ENCODE measurements at places on chromosomes 5 and 9.

GRCh38 chr5:113204525-113205161 is 228.0 kb downstream of the DCP2 start:
- DNase-seq = peak; percentile 34

DNA sequence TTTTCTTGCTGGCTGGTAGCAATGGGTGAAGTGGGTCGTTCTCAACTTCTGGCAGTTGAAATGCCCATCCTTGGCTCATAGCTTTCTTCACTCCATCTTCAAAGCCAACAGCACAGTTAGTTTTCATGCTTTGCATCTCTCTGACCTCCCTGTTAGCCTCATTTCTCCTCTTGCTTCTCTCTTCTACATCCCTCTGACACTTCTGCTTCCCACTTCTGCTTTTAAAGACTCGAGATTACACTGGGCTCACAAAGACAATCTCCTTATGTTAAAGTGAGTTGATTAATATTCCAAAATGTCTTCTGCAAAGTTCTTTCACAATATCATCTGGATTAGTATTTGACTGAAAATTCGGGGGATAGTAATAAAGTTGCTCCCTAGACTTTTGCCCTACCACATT is 684.8 kb upstream of the CCNG1 start:
- DNase-seq = no peak

- no peak for DNase-seq
Observed at GRCh38 chr5:103690676-103691075, 128.1 kb upstream of the NUDT12 start.

- DNase-seq = no peak
Observed at GRCh38 chr5:61523997-61524396, 191.9 kb downstream of the ZSWIM6 start.

DNA sequence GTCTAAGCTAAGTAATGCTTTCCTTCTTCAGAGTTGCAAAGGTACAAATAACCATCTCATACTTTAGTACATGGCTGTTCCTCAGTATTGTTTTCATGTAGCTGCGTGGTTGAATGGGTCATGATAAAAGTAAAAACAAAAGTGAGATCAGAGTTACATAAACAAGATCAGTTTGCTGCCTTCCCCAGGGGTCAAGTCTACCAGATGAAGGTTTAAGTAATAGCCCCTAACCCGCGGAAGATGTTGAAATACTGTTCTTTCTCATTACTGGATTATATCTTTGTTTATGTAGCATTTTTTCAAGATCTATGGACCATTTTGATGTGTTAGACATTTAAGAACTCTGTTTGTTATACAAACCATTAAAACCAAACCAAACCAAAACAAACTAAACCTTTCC is 34.1 kb upstream of the ARRDC3 start:
- DNase-seq = no peak

DNA sequence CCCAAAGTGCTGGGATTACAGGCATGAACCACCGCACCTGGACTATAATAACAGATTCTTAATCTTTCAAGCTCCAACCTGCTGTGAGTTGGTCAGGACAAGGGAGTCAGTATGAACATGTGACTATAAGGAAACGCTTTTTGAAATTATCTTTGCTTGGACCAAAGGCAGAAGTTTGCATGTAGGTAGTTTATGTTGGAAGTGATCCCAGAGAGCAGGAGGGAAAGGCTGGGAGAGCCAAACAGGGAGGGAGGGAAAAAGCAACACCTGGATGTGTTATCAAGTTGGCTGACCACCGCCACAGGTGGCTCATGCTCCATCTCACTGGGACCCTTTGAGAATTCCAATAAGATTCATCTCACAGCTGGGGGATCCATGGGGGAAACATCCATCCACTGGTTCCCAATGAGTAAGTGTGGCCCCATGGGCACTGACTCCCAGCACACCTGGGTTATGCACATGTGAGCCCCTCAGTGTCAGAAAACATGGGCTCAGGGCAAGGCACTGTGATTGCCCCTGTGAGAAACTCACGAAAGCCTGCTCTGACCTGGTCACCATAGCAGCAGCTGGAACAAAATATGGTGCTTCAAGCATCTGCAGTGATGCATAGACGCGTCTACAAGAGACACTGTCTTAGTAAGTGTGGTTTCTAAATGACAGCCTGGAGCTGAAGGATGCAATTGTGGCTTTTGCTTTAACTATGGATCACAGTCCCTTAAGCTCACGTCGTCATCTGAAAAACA is 62.1 kb downstream of the ARSB start:
- DNase-seq = no peak

DNA sequence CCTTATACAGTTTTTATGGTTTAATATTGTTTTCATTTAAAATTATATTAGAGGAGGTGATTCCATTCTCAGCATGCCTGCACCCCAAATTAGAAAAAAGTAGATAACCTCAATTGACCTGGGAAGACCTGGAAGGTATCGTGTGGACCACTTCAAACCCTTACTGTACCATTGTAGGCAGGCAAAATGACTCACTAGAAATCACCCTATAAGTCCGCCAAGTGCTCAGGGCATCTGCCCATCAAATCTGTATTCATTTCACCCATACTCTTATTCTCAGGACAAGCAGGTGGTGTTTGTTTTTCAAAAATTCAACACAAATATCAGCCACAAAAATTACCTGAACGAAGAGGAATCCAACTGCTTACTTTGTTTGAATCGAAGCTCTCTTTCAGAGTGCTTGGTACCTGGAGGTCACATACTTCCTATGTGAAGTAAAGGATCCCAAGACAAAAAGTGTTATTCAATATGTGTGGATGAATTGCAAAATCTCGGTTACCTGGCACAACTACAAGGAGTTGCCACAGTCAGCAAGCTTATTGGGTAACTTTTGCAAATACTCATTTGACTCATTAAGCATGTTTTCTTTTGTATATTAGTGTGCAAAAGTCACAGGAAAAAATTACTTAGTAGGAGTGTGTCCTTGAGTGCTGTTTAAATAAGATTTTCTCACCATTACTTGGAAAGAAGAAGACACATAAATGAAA is 216.2 kb downstream of the ENC1 start:
- no peak for DNase-seq

- DNase-seq = no peak
Observed at GRCh38 chr5:33721491-33722200, 170.1 kb downstream of the ADAMTS12 start.

DNA sequence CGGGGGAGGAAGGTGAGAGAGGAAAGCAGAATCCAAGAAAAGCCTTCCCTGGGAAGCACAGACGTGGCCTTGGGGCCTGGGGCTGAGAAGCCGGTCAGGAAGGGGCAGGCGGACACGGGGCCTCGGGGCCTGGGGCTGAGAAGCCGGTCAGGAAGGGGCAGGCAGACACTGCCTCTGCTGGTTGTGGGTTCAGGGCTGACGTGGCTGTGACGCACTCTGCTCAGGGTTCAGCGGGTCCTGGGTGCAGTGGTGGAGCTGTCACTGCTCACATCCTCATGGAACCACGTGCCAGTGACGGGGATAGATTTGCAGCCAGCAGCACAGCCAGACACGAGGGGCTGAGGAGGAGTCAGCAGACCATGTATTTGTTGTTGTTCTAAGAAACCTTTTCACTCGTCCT is 12.8 kb downstream of the PAEP start:
- no peak for DNase-seq

- peak; percentile 13 for DNase-seq
Observed at GRCh38 chr9:123081824-123082223, 48.4 kb downstream of the GPR21 start.

- DNase-seq = no peak
Observed at GRCh38 chr9:89461265-89461664, 36.6 kb downstream of the SEMA4D start.

- DNase-seq = no peak
Observed at GRCh38 chr5:120605325-120606079, 141.4 kb downstream of the PRR16 start.

GRCh38 chr5:107840592-107840991 is 169.9 kb upstream of the EFNA5 start:
- DNase-seq = no peak

- DNase-seq = no peak
Observed at GRCh38 chr5:56011835-56012234, 17.1 kb upstream of the IL6ST start.

DNA sequence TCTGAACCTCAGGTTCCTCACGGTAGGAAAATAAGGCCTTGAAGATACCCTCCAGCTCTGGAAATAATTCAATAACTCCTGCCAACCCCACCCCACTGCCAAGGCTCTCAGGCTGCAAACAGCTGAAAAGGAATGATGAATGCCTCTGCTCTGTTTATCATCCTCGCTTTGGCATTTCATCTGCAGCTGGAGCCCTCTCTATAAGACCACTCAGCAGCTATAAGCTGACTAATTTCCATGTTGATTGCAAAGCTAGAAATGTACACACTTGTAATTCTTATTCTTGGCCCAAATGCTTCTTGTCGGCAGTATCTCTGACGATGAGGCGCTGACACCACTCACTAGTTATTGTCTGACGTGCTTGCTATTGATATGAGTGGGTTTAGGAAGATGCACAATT is 408.4 kb upstream of the NMUR2 start:
- DNase-seq = no peak

DNA sequence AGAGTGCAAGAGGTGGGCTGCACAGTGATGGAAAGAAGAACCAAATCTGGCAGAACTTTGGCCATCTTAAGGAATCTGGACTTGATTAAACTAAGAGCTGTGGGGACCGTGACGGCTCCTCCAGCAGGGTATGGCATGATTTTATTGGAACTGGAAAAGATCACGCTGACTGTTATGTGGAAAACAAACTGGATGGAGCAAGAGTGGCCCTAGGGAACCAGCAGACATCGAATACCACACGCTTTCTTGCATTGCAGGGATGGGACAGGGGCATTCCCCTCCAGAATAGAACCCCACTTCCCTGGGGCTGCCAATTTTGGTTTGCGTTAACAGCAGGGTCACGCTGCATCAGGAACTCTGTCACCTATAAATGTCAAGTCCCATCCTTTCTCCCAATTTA is 38.8 kb downstream of the INSYN2B start:
- DNase-seq = no peak

DNA sequence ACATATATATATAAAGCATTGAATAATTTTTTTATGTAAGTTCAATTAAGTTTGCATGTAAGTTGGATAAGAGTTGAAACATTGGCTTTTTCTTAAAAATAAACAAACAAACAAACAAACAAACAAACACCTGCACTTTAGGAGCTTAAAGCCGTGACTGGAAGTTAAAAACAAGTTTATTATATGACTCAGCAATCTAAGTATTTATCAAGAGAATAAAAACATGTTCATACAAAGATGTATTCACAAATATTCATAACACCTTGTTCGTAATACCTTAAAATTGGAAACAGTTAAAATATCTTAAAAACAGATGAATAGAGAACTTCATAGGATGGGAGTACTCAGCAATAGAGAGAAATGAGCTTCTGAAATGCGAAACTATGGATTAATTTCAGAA is 61.5 kb upstream of the ANXA1 start:
- DNase-seq = no peak

GRCh38 chr9:17723656-17724055 is 144.8 kb downstream of the SH3GL2 start:
- no peak for DNase-seq

GRCh38 chr5:147966326-147966725 is 60.0 kb upstream of the C5orf46 start:
- no peak for DNase-seq

DNA sequence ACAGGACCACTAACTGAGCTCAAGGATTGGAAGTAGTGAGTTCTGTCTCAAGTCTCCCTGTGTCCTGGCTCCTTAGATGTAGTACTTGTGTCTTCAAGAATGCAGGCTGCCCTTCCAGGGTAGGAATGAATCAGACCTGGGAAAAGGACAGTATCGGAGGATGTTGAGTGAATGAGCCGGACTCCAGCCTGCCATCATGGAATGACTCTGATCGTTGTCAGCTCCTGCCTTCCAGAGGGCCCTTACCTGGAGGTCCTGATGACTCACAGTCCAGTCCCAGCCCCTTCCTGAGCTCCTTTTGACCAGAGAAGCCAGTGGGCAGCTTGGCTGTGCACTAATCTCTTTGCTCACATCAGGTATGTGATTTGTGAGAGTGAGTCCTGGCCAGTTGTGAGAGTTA is 161.1 kb downstream of the TRPM6 start:
- DNase-seq = no peak

DNA sequence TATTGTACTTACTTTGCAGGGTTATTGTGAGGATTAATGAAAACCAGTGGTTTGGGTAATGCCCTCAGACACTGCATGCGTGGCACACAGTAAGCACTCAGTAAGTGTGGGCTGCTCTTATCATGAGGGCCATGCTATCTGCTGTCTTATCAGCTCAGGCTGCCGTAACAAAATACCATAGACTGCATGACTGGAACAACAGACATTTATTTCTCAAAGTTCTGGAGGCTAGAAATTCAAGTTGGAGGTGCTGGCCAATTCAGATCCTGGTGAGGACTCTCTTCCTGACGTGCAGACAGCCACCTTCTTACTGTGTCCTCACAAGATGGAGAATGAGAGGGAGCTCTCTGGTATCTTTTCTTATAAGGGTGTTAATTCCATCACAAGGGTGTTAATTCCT is 23.9 kb upstream of the SH3PXD2B start:
- no peak for DNase-seq

GRCh38 chr5:88248094-88248493 is 20.6 kb downstream of the TMEM161B start:
- no peak for DNase-seq

DNA sequence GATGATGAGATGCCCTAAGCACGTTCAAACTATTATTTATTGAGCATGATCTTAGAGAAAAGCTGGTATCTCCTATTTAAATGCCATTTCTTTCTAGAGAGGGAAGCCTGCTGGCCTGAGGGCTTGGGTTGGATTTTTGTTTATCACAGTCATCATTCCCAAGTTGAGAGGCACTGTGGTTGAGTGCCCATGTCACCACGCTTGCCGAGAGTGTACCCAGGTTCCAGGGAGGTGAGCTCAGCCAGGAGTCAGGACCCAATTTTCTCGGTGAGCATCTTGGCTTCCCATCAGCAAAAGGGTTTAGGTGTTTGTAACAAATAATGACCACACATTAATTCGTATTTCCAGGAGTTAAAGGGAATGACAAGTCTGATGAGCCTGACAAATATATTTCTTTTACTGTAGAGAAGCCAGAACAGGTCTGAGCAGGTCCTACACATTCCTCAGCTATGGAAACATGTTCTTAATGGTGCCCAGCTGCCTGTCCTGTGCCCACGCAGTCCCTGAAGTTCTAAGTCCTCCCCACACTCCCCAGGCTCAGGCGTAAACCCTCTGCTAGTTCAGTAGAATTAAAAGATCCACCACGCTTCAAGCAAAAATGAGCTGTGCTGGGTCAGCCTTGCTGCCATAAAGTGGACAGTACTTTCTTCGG is 258.9 kb upstream of the IRX2 start:
- no peak for DNase-seq

DNA sequence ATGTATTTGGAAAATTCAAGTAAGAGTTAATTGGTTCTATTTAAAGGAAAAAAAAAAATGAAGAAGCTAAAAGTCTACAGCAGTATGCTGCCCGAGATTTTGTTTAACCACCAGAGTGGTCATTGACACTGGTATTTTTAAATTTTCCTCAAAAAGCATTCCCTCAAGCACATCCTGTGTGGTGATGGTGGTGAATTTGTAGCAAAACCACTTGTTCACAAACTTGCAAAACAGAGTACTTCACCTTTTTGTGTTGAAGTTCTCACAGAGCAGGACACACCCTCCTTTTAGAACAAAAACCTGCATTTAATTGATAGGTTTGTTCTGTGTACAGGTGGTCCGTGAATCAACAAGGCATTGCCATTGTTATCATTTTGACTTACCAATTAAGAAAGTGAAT is 374.2 kb downstream of the EFNA5 start:
- DNase-seq = no peak
